ENCODE measurements at places on chromosomes 1 and 21.

DNA sequence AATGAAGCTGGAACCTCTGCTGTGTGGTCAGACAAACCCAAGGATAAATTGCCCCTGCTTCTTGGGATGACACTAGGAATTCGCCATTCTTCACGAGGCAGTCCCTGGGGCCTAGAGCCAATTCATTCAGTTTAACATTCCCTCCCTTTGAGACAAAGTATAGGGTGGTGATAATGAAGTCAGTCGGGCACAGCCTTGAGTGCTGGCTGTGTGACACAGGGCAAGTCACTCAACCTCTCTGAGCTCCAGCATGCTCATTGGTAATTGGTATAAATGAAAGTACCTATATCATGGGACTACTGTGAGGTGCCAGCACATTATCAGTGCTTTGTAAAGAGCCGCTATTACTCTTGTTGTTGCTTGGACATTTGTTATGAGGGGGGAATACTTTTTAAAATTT lies 64.9 kb upstream of the DIRAS3 start:
- no peak for DNase-seq

- DNase-seq, result no peak
Measured at GRCh38 chr1:74470936-74471335, 41.5 kb downstream of the LRRC53 start.

- no peak for DNase-seq
Measured at GRCh38 chr1:227295609-227296008, 22.7 kb downstream of the CDC42BPA start.

DNA sequence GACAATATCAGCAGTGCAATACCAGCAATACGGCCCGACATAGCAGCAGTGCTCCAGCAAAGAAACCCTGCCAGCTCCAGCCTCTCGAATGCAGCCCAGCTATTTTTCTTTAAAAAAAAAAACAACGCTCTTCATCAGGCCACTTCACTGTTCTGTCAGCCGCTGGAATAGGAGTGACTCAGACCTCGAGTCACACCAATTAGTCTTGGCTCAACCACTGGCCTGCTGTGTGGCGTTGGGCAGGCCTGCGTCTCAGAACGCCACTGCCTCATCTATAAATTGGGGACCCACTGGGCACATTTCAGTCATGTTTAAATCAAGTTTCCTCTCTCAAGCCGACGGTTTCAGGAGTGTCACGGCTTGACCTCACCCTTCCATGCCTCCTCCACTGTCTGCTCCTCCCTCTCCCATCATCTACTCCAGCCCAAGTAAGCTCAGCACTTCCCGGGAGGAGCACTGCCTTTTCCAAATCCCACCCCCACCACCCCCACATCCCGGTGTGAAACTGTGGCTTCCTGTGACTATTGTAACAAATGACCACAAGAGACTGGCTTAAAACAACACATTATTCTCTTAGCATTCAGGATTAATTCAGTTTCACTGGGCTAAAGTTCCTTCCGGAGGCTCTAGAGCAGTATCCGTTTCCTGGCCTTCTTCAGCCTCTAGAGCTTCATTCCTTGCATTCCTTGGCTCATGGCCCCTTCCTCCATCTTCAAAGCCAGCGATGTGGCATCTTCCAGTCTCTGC lies 71.9 kb upstream of the EFHD2 start:
- DNase-seq, result no peak

- no peak for DNase-seq
Measured at GRCh38 chr1:200528858-200529606, 91.5 kb downstream of the KIF14 start.

DNA sequence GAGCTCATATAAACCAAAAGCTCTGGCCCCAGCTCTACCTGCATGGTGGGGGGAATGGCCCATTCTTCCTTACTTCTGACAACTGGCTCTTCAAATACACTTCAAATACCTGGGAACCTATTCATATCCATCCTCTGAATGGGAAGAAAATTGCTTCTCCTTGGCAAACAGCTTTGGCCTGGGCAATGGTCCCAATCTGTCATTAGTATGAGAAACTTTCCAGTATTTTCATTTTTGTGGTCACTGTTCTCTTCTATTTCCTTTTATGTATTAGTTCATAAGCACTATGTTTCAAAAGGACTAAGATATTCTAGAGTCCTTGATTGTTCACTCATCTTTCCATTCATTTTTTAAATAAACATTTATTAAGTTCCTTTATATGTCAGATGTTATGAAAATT lies 5.2 kb upstream of the HSD3B2 start:
- no peak for DNase-seq

GRCh38 chr21:45877821-45878469 lies 103.6 kb upstream of the COL6A1 start:
- no peak for DNase-seq

DNA sequence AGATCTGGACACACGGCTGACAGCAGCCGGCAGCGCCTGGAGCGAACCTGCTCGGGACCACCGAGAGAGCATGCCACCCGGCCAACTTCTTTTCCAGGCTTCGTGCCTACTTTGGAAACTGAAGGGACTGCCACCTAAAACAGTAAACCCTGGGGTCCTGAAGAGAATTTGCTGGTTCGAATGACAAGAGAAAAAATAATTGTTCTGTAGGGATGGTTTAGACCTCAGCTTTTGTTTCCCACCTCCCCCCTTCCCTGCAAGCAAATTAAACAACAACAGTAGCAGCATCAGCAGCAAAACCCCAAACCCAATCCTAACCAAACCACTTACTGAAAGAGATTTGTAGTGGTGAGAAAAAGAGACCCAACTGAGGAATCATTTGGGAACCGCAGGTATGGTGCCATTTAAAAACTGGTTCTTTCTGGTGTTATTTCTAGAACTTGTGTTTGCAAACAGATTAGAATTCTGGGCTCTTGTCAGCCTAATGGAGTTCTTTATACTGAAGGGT lies 105.6 kb downstream of the LEPR start:
- no peak for DNase-seq

GRCh38 chr21:25369524-25370300 lies 237.6 kb downstream of the MRPL39 start:
- DNase-seq, result no peak

GRCh38 chr1:211788626-211789025 lies 41.9 kb downstream of the LPGAT1 start:
- DNase-seq, result no peak
